Left forelimb (tissue), 1 donor: ENCODE measurements at places on chromosomes 16 and 17.

- DNase-seq: peak; percentile 82
These were observed at the start of gene ATP1B2 for GRCh38 chr17:7650509-7651096. Gene ATP1B2, plus strand, starts transcription at chr17:7650926. Its CDS starts 593 bp downstream, at chr17:7651519.

GRCh38 chr17:310111-311010 is 42.2 kb downstream of the RPH3AL start:
- no peak for DNase-seq

GRCh38 chr17:80219013-80219762 is 945 bp downstream of the SGSH start:
- no peak for DNase-seq

GRCh38 chr16:61968242-61969076 is 67.8 kb downstream of the CDH8 start:
- DNase-seq: no peak

DNA sequence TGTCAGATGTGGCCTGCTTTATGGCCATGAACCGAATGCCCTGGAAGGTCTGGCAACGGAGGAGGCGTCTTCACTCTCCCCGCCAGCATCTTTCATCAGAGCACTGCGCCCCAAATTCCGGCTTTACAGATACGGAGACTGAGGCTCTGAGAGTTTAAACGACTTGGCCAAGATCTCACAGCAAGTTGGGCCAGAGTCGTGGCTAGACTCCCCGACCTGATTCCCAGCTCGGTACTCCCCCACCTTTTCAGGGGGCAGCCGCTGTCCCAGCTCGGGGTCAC is 1.7 kb downstream of the NGFR start:
- peak; percentile 61 for DNase-seq

DNA sequence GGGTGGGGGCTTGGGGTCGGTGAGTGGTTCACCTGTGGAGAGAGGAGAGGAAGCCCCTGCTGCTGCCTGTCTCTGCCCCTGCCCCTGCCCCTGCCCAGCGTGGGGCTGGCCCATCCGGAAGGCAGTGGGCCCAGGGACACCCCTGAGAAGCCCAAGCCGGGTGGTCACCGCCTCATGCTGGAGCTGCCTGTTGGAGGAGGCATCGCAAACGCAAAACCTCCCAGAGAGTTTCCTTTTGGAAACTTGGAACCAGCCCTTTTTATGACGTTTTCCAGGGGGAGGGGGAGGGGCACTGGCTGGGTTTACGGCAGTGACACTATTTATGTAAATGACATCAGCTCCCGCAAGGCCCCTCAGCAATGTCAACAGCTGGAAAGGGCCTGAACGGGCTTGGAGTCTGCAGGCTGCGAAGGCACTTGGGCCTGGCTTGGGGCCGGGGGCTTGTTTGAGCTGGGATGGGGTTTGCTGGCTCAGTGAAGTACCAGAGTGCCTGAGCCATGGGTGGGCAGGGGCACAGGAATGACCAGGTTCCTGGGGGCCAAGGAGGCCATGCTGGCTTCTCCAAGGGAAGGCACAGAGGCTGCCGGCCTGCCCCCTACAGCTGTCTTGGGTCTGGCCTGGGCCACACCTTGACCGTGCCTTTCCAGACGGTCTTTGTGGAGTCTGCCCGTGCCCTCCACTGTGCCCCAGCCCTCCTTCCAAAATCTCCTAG is 219.5 kb downstream of the NTN1 start:
- DNase-seq: peak; percentile 89

DNA sequence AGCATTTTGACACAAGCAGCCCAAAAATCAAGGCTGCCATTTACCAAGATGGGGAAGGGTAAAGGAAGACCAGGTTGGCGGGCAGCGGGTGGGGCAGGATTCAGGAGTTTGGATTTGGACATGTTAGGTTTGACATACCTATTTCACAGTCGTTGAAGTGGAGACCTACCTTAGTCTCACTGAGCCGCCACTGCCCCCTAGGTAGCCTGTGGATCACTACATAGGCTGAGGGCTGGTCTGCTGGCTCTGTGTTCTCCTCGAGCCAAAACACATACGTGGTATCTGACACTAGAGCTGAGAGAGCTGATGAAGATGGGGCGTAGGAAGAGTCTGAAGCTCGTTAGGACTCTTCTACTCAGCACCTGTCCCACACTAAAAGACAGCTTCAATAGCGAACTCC is 115.1 kb downstream of the HIC1 start:
- DNase-seq: no peak

DNA sequence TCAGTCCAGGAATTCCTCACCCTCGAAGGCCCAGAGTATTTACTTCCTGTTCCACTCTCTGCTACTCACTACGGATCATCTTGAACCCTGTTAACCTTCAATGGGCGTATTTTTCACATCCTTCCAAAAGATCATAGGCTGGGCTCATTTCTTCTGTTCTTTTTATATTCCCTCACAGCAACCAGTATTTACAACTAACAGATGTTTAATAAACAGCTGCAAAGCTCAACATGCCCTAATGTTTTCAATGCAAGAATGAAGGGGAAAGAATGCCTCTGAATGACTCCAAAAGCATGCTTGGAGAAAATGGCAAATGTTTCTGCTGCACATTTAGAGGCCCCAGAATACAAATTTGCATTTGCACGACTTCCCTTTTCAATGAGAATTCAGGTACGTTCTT is 174.9 kb downstream of the ZFHX3 start:
- DNase-seq: no peak

DNA sequence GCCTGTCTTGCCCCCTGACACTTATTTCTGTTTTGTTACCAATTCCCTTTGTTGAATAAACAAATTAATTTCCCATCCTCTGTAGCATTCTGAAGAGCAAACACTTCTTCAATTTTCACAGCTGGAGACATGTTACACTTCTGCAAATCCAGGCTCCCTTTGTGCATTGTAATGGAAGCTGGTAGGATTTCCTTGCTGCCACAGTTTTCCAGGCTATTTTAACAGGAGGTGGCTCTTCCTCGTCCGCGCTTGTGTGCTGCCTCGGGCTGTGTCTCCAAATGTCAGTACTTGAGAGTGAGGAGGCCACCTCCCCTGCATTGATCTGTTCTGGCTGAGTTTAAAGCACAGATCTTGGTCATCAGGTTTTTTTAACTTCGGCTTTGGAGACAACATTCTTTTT is 40.0 kb downstream of the SOST start:
- DNase-seq: no peak

DNA sequence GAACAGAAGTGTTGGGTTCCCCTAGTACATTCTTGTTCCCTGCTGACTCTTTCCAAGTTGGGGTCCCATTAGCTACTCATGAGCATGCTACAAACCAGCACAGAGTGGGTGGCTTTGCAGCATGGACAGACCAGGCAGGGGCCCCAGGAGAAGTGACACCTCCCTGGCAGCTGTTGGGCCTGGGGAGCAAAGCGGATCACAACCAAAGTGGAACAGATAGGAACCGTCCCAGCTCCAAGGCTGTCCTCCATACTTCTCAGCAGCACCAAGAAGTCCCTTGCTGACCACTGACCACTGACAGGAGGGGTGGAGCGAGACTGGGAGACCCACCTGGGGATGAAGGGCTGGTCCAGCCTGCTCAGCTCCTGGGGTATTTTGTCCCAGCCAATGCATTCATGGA is 12.4 kb upstream of the GFAP start:
- peak; percentile 37 for DNase-seq

- DNase-seq: no peak
These were observed 310.3 kb downstream of the CDH13 start for GRCh38 chr16:82936941-82937551.

DNA sequence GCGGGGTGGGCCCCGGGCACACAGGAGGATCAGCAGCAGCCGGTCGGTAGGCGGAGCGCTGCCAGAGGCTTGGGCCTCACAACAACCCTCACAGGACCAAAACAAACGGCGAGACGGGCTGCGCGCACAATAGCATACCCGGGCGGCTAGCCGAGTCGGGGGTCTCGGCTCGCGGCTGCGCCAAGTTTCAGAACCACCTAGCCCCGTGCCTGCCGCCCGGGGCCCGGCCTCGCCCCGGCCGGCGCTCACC is 732 bp downstream of the ULK2 start:
- DNase-seq: no peak

DNA sequence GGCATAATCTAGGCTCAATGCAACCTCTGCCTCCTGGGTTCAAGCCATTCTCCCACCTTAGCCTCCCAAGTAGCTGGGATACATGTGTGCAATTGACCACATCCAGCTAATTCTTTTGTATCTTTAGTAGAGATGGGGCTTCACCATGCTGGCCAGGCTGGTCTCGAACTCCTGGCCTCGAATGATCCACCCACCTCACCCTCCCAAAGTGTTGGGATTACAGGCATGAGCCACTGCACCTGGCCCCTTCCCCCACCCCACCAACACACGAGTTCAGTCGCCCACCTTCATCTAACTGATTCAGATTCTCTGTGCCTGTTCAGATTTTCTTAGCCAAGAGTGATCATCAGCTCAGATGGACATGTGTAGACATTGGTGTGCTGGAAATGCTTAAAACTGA is 25.0 kb upstream of the METTL9 start:
- no peak for DNase-seq

- no peak for DNase-seq
These were observed 753 bp downstream of the SLC16A11 start for GRCh38 chr17:7043182-7043496.

GRCh38 chr16:1458977-1459341 is 14.6 kb upstream of the CCDC154 start:
- DNase-seq: no peak

GRCh38 chr16:17828012-17828411 is 357.3 kb upstream of the XYLT1 start:
- DNase-seq: no peak

GRCh38 chr17:31842195-31843069 is 16.6 kb downstream of the COPRS start:
- DNase-seq: peak; percentile 81

DNA sequence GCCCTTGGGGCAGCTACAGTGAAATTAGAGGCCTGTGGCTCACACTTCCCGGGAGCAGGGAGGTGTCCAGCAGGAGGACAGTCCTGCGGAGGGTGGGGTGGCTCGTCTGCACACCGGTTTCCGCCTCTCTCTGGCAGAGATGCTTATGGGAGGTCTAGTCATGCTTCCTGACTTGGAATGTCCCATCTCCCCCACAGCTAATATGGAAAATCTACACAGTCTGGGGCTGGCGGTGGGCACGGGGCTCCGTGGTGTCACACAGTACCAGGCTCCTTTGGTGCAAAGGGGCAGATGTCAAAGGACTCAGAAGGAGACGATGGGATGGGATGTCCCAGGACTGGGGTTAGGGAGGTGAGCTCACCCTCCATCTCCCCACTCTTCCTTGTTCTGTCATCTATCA is 44.1 kb upstream of the DOC2B start:
- no peak for DNase-seq

GRCh38 chr17:73194514-73195222 is 1.8 kb downstream of the COG1 start:
- DNase-seq: no peak

GRCh38 chr17:55238931-55239297 is 25.8 kb upstream of the HLF start:
- no peak for DNase-seq

DNA sequence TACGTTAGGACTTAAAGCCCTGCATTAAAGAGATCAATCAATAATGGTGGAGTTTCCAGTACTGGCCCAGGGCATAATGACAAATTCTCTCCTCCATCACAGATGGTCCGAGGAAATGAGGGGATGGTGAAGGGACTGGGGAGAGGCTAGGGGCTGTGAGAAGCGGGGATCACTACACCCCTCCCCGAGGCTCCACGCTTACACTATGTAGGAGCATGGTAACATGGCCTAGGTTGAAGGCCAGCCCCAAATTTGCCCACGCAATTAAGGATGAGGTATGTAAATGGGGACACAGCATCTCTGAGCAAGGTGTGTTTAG is 8.0 kb upstream of the AKTIP start:
- DNase-seq: no peak

DNA sequence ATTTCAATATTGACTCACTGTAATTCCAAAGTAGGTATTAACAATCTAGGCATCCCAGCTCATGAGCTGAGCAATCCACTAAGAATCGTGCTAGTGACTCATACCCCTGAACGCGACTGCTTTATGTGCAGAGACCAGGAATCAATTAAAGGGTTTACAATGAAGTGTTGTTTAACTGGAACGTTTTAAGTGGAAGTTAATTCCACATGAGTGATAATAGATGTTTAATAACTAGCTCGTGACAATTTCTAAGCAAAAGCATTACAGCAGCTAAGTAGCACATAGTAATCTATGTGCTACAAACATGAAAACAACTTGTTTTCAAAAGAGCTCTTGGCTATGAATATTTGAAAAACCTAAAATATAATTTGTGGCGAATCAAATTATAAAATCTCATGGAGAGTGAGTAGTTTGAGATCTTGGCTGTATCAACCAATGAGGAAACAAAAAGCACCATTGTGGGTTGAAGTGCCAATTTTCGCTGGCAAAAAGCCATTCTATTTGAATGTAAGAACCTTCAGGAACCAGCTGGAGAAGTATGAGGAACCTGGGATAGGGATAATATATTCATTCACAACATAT is 9.4 kb downstream of the GJC1 start:
- DNase-seq: no peak

- no peak for DNase-seq
These were observed 9.8 kb downstream of the SLFN5 start for GRCh38 chr17:35252651-35253050.

DNA sequence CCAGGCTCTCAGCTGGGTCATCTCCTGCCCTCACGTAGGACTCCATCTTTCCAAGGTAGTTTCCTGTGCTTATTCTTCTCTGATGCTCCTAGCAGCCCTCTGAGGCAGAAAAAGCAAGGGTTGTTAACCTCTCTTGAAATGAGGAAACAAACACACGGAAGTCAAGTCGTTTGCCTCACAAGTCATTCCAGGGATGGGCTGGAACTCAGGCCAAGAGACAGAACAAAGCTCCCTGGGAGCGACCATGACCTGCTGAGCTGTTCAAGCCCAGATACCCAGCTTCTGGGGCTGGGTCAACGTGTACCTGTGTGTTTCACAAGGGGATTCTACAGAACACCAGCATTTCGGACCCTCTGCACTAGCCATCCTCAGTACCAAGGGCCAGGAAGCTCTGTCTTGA is 28.1 kb downstream of the SRL start:
- DNase-seq: no peak

DNA sequence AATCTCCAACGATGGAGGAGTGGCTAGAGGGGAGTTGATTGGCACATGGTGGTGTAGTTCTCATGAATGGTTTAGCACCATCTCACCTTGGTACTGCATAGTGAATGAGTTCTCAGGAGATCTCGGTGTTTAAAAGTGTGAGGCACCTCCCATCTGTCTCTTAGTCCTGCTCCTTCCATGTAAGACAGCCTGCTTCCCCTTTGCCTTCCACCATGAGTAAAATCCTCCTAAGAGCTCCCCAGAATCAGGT is 428.8 kb upstream of the MAF start:
- no peak for DNase-seq

DNA sequence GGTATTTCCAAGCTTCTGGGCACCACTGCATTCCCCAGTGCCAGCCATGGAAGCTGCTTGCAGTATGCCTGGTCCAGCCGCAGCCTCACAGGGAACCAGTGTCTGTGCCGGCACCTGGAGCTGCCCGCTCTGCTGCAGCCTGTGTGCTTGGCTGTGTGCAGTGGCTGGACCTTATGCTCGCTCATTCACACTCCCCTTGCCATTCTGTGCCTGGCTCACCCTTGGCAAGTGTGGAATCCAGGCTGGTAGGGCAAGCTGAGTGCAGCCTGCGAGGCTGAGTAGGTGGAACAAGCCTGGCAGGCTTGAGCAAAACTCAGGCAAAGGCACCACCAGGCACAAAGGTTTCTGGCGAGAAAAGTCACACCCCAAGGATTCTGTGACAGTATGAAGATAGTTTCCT is 144.0 kb downstream of the MYO1D start:
- DNase-seq: no peak

GRCh38 chr16:86926181-86927094 is 348.1 kb downstream of the FOXL1 start:
- no peak for DNase-seq
